ENCODE measurements at places on chromosomes 16 and 17.

GRCh38 chr16:4328046-4328781 is 12.3 kb downstream of the GLIS2 start:
- DNase-seq: peak; percentile 72

GRCh38 chr16:58435779-58436178 is 43.5 kb downstream of the GINS3 start:
- DNase-seq: no peak

GRCh38 chr16:82011199-82011641 is at the start of gene SDR42E1:
Gene SDR42E1 (minus strand): TSS chr16:82011470. CDS start chr16:82000858, 10,612 bp downstream.
- DNase-seq: peak; percentile 59

DNA sequence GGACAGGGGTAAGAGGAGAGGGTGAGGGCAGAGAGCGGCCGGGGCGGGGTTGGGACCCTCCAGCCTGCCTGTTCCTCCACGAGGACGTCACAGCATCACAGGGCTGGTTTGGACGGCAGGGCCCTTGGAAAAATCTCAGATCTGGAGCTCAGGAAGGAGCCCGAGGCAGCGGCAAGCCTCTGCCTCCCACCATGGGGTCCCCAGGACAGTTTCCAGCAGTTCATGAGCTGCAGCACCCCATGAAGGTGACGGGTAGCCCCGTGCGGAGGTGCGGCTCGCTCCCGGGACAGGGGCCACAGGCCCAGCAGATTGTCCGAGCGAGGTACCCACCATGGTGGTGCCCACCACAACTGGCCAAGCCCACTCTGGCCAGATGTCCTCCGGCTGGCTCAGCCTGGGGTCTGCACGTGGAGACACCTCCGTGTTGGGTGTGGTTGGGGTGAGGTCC is 21.3 kb downstream of the TPSD1 start:
- no peak for DNase-seq

- DNase-seq: no peak
Observed at GRCh38 chr16:80463326-80463725, 77.5 kb upstream of the DYNLRB2 start.

- no peak for DNase-seq
Observed at GRCh38 chr17:43845766-43846165, 1.2 kb upstream of the CD300LG start.
